Stimulated activated CD8-positive, alpha-beta memory T cell treated with anti-CD3 and anti-CD28 coated beads, Interleukin-15, amount 100 ng/mL, for 24 hours (primary cell): ENCODE measurements at places on chromosomes 13 and 19.

GRCh38 chr13:34833562-34834182, 108.4 kb upstream of the NBEA start:
- DNase-seq: no peak

- no peak for DNase-seq
Measured at GRCh38 chr13:51967482-51968446, 43.5 kb downstream of the ATP7B start.

GRCh38 chr19:31261019-31261602, 88.1 kb downstream of the TSHZ3 start:
- DNase-seq: no peak

GRCh38 chr13:41075034-41075433, 13.7 kb downstream of the WBP4 start:
- DNase-seq: no peak

GRCh38 chr13:105312906-105313305, 1222.6 kb downstream of the EFNB2 start:
- DNase-seq: no peak

DNA sequence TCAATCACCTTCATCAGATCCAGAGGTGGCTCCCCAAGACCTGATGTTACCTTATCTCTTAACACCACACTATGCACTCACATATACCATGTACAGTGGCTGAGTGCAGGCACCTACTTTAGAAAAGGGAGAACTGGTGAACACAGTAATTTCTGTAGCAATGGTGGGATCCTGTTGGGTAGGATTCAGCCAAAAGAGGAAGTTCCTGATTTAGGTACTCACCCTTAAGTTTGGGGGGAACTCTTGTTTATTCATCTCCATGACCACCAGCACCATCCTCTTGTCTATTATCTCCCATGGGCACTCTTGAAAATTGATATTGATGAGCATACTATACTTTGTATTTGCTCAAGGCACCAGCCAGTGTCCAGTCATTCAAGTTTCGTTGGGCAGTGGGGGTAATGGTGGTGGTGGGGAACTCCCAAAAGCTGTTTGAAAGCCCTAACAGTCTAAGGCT, 324.4 kb downstream of the LMO7 start:
- no peak for DNase-seq

GRCh38 chr13:37495046-37495445, 103.5 kb downstream of the POSTN start:
- DNase-seq: no peak

DNA sequence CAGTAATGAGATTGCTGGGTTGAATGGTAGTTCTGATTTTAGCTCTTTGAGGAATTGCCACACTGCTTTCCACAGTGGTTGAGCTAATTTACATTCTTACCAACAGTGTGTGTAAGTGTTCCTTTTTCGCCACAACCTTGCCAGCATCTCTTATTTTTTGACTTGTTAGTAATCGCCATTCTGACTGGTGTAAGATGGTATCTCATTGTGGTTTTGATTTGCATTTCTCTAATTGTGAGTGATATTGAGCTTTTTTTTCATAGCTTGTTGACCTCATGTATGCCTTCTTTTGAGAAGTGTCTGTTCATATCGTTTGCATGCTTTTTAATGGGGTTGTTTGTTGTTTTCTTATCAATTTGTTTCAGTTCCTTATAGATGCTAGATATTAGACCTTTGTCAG, 245.0 kb downstream of the MTUS2 start:
- no peak for DNase-seq

- DNase-seq: no peak
Measured at GRCh38 chr13:25352806-25353205, 19.0 kb upstream of the ATP8A2 start.

GRCh38 chr19:34370983-34371382, 6.0 kb downstream of the GPI start:
- no peak for DNase-seq

DNA sequence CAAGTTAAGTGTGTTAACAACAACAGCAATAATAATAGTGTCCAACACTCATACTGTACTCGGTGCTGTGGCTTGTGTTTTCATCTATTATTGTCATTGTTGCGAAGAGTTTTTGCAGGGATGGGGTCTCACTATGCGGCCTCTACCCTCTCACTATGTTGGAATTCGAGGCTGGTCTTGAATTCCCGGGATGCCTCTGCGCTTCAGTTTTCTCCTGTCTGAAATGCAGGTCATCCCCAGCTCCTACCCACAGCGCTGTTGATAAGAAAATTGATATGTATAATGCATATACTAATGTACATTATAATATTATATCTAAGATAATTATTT, 4.9 kb upstream of the SBK3 start:
- DNase-seq: no peak

GRCh38 chr13:112761701-112762689, 72.2 kb downstream of the ATP11A start:
- no peak for DNase-seq

- DNase-seq: no peak
Measured at GRCh38 chr13:75514080-75514995, 23.3 kb downstream of the COMMD6 start.

DNA sequence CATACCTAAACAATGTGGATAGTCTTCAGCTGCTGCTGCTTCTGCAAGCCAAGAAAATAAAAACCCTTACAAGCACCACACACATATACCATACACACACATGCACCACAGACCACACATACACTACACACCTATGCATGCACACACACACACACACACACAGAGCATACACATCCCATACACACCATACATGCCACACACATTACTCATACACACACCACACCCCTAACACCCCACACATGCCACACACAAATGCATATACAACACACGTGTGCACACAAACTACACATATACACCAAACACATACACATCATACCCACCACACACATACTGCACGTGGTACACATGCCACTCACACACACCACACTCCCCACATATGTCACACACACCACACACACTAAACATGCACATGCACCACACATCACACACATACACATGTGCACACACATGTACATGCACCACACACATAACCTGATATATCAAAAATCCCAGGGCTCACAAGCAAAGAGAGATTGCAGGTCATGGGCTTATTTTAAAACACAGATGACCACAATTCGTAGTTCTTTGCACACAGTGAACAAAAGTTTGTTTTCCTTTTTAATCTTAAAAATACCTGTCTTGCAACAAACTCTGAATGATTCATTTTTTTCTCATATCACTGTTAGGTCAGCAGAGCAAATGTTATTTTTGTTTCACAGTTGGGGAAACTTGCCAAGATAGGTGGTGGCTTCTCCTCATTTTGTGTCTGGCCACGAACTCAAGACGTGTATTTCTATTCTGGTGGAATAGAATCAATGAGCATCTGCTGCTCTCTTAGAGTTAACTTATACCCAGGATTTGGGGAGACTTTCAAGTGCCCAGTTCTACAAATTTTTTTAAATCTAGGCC, 456.6 kb downstream of the FGF9 start:
- no peak for DNase-seq

DNA sequence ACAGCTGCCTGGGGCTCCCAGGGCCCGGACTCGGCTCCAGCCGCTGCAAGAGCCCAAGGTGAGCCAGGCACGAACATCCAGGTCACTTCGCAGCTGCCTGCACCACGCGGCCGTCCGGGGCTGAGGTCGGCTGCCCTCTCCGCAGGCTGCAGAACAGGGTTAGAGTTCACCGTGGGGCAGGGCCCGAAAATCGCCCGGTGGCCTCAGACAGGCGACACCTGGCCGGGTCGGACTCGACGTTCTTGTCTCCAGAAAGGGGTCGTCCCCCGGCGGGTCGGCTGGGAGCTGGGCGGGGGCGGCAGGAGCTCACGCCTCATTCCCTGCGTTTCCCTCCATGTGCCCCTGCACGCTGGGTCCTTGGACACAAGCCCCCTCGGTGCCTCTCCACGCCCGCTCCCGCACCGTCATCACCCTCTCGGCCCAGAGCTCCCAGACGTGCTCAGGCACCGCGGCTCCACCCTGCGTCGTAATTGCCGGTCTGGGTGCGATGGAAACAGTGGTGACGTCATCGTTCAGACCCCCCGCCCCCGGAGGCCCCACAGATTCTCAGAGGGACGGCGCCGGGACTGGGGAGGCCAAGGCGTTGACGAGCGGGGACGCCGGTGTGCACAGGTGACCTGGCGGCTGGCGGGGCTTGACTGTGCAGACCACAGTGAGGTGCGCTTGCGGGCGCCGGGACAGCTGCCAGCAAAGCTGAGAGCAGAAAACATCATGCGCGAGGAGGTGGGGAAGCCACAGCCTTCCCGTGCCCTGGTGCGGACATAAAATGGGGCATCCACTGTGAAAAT, 4.0 kb upstream of the GRIN3B start:
- DNase-seq: peak; percentile 26

GRCh38 chr19:3066482-3067049, 4.3 kb upstream of the TLE5 start:
- DNase-seq: no peak

DNA sequence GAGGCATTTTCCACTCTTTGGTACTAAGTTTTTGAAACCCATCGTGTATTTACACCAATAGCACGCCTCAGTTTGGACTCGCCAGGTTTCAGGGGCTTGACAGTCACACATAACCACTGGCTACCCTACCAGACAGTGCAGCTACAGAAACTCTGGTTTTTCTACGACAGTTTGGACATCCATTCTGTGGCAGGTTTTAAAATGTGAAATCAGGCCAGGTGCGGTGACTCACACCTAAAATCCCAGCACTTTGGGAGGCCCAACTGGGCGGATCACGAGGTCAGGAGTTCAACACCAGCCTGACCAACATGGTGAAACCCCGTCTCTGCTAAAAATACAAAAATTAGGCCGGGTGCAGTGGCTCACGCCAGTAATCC, 13.2 kb downstream of the KDELR1 start:
- DNase-seq: no peak

DNA sequence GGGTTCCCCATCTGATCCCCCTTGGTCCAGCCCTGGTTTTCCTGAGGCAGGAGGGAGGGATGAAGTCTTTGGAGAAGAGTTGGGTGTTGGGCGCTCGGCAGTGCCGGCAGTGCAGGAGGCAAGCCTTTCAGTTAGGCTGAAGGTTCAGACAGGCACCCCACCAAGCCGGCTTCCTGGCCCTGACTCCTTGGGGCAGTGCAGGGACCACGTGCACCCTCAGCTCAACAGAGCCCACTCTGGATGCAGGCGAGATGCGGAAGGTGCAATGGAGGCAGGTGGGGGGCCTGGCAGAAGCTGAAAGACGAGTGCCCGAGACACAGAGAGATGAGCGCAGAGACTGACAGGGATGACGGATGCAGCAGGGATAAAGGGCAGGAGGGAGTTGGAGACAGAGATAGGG, 11.1 kb downstream of the MAMSTR start:
- no peak for DNase-seq

- DNase-seq: no peak
Measured at GRCh38 chr13:94548821-94549231, 47.1 kb downstream of the TGDS start.

DNA sequence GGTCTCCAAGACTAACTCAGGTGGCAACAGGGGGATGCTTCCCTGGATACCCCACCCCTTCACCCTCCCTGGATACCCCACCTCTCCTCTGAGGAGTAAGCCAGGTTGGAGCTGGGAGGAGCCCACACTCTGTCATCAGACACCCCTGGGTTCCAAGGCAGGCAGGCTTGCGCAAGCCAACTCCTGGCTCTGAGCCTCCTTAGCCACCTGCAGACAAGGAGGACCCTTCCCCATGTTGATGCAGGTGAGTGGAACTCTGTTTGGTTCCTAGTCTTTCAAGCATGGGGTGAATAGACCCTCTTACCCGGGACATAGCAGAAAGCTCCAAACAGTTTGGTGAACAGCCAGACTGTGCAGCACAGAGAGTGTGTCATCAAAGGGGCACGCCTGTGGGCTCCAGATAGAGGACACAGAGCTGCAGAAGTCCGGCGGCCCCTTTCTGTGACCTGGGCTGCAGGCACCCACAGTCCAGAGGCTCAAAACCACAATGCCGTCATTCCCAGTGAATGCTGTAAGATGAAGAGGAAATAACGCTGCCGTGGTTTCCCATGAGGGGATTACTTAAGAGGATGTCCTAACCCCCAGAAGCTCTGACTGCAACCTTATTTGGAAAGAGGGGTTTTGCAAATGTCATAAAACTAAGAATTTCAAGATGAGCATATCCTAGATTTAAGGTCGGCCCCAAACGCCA, 12.1 kb upstream of the HAS1 start:
- DNase-seq: no peak

DNA sequence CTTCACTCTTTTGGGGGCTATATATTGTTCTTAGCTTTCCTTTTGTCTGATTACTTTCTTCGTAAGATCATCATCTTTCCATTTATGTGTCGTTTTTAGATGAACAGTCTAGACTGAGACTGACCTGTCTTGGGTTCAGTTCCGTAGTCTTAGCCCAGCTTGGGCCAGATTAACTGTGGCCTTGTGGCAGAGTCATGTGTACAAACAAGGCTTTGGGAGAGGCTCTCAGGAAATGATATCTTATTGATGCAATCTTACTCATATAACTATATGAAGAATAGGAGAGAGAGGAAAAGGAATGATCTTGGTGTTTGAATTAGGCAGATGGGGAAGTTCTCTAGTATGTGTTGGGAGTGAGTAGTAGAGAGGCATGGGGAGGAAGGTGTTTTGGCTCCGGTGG, 6.8 kb upstream of the ERCC5 start:
- DNase-seq: no peak

DNA sequence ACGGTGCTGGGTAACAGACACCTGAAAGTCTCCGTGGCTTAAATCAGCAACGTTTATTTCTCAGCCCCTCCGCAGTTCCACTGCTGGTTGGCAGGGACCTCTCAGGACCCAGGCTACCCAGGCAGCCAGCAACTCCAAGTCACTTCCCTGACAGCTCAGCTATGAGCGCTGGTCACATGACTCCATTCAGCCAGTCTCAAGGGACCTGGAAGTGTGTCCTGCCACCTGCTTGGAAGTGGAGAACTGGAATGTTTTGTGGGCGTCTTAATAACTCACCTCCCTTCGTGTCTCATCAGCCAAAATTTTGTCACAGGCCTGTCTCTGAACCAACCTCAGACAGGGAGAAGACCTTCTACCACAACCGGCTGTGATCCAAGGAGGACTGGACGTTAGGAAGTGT, 72.8 kb downstream of the DPF1 start:
- DNase-seq: no peak

DNA sequence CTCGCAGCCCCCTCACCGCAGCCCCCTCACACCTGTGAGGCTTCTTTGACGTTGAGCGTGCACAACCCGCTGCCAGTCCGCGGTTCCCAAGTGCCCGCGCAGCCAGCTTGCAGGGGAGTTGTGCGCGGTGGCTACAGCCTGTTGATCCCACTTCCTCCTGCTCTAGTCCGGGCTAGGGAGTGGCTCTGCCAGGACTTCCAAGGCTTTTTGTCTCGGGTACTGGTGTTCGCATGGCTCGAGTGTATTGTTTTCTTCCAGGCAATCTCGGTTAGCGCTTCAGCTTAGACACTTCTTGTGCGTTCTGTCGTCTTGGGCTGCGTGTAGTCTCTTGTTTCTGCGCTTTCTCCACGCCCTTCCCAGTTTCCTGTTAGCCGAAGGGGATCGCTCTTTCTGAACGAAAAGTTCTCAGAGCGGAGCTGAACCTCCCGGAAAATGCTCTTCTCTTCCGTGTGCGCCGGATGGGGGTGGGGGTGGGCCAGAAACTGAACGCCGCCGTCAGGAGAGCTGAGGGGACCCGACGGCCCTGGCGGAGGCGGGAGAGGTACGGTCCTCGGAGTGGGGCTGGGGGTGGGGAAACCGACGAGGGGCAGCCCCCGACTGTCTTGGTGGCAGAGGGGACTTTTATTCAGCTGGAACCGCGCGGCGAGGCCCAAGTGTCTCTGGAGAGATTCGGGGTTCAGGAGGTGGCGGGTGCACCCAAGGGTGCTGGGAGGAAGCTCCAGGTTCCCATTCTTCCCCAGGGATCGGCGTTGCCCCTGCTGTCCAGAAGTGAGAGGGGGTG, 697 bp upstream of the DGKH start:
- no peak for DNase-seq
